GM23248 (cell line): ENCODE measurements at places on chromosomes 2 and 18. TPM values are rescaled to one million over a fixed set of nuclear protein-coding genes. Genes with fewer than 3 reads are reported as not detected.

MCFD2 gene
- polyA plus RNA-seq: 298 and 303 TPM in 2 replicates

GRCh38 chr2:449246-450067, 161.6 kb upstream of the ALKAL2 start:
- DNase-seq: no peak

- DNase-seq: peak; percentile 89
Observed at GRCh38 chr2:187390891-187391290, 57.2 kb downstream of the CALCRL start.

OR6B2 gene
- not detected in 2 replicates for polyA plus RNA-seq

TDRD15 gene
- not detected in 2 replicates for polyA plus RNA-seq

EN1 gene
- polyA plus RNA-seq: 4.1 and 5.3 TPM in 2 replicates

INSIG2 gene
- 35.6 and 36.1 TPM in 2 replicates for polyA plus RNA-seq

GRCh38 chr2:101962309-101962708, 29.5 kb upstream of the IL1R2 start:
- DNase-seq: no peak

GKN1 gene
- not detected in 2 replicates for polyA plus RNA-seq

IMPA2 gene
- 8.0 and 8.1 TPM in 2 replicates for polyA plus RNA-seq

DNA sequence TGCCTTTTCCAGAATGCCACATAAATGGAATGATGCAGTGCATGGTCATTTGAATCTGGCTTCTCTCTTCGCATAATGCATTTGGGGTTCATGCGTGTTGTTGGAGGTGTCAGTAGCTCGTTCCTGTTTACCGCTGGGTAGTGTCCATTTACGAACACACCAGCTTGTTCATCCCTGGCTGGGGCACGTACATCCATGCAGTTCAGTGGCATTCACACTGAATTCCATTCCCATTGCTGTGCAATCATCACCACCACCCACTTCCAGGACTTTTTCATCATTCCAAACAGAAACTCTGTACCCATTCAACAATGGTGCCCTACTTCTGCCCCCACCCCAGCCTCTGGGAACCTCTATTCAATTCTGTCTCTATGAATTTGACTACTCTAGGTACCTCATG, 14.7 kb upstream of the CIDEA start:
- DNase-seq: peak; percentile 54

- peak; percentile 18 for DNase-seq
Observed at GRCh38 chr2:137420744-137421143, 543.5 kb upstream of the HNMT start.

CNDP1 gene
- polyA plus RNA-seq: not detected in 2 replicates

DNA sequence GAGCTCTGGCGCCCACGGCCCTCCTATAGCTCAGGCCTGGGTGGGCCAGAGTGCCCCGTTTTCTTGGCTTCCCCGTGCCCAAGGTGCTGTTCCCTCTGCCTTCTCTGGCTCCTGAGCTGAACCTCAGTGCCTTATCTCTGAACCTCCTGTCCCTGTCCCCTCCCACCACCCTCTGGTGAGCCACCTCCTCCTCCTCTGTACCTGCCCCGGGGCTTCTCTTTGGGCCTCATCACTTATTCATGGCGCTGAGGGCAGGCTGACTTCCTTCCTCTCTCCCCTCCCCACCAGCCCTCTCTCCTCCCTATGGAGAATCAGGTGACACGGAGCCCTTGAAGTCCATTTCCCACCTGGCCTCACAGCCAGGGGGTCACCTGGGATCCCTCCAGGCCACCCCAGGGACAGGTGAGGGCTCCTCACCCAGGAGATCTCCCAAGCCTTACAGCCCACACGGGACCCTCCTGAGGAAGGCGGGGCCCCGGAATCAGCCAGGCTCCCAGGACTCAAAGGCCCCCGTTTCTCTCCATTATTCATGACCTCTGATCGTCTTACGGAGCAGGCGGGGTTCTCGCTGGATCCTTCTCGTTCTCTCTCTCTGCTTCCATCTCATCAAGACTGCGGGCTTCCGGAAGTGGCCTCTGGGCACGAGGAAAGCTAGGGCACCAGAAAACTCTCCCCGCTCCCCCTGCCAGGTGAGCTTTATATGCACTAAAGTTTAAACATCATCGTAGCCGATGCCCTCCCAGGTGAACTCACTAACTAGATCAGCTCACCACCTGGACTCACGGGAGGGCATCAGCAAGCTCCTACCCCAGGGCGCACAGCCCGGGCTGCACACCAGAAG, at the start of gene LOXHD1:
Gene LOXHD1, minus strand, starts transcription at position 106 of the 841 bp plus-strand sequence. CDS start 187 bp downstream, outside the sequence.
- no peak for DNase-seq

SLC4A1AP gene
- polyA plus RNA-seq: 22.4 and 24.4 TPM in 2 replicates

SMYD5 gene
- 15.0 and 17.5 TPM in 2 replicates for polyA plus RNA-seq

DUSP2 gene
- polyA plus RNA-seq: 3.1 and 3.3 TPM in 2 replicates

- DNase-seq: no peak
Observed at GRCh38 chr2:118050974-118051373, 37.1 kb upstream of the CCDC93 start.

RSAD2 gene
- polyA plus RNA-seq: not detected in 2 replicates

GRCh38 chr18:2680216-2680792, 24.8 kb downstream of the SMCHD1 start:
- DNase-seq: no peak

GREB1 gene
- polyA plus RNA-seq: 0.05 TPM in 1 of 2 replicates, not detected in the other

TMEM247 gene
- not detected in 2 replicates for polyA plus RNA-seq
